Suprapubic skin (tissue), 4 donors: ENCODE measurements at places on chromosomes 11 and 22.

- no peaks in the 10 kb centered on the region for H3K4me1 ChIP-seq
- DNase-seq: no peak
- H3K27ac ChIP-seq: no peak overlapping the region
- no peak overlapping the region for H3K4me3 ChIP-seq
Measured at GRCh38 chr22:43838161-43838560, 24.2 kb downstream of the SULT4A1 start.

DNA sequence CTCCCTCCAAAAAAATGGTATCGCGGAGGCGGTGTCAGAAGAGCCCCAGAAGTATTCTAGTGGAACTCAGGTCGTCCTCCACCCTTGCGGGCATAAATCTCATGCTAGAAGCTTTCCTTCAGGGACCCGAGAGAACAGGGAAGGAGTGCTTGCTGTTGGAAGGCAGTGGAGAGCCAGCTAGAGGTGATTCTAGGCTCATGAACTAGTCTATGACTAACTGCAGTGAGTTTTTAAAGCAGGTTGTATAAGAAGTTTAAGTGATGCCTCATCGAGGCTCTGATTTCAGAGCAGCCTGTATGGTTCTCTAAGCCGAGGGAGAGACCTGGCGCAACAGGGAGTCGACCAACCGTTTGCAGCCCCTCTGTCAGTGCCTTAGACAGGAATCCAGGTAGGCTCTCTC is 85.7 kb downstream of the TBC1D22A start:
- DNase-seq: no peak
- no peak overlapping the region for H3K27ac ChIP-seq
- H3K36me3 ChIP-seq: peaks cover 17% of the 10 kb centered on the region
- peaks cover 26% of the 10 kb centered on the region for H3K4me1 ChIP-seq
- no peak overlapping the region for H3K4me3 ChIP-seq
- no peaks in the 10 kb centered on the region for H3K27me3 ChIP-seq

- H3K36me3 ChIP-seq: no peaks in the 10 kb centered on the region
- no peaks in the 10 kb centered on the region for H3K27me3 ChIP-seq
- no peak overlapping the region for H3K27ac ChIP-seq
- no peak for DNase-seq
- peaks cover 19% of the 10 kb centered on the region for H3K4me1 ChIP-seq
Measured at GRCh38 chr11:57069942-57070341, 81.2 kb downstream of the OR5AK2 start.

DNA sequence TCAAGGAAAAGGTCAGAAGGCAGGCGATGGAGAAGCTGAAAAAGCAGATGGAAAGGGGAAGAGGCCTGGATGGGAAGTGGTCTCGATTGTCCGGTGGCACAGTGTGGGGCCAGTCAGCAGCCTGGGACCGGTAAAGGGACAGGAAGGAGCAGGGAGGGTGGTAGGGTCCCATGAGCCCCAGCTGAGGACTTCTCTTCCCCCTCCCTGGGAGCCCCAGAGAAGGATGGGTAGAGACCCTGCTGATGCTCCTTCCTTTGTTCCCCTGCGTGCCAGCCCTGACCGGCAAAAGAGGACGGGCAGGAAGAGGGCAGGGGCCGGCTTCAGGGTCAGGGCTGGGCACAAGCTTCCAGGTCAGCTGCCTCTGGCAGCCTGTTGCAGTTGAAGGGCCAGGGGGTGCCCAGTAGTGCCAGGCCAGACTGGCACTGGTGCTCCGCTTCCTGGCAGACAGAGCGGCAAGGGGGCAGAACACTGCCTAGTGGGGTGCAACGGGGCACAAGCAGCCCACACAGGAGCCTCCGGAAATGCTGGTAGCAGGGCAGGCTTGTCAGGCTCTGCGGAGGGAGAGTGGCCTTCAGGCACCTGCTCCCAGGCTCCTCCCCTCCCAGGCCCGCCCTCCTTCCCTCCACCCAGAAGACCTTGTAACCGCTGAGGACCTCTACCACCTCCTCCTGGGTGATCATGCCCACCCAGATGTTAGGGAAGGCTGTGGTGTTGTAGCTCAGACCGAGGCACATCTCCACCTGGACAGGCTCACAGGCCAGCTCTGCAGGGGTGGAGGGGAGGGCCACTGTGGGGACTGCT is 739 bp upstream of the C1QTNF5 start:
- H3K4me1 ChIP-seq: peaks cover 45% of the 10 kb centered on the region
- H3K36me3 ChIP-seq: peaks cover 3% of the 10 kb centered on the region
- peak overlapping the region; percentile 89 for H3K27ac ChIP-seq
- DNase-seq: no peak
- H3K27me3 ChIP-seq: peaks cover 14% of the 10 kb centered on the region

DNA sequence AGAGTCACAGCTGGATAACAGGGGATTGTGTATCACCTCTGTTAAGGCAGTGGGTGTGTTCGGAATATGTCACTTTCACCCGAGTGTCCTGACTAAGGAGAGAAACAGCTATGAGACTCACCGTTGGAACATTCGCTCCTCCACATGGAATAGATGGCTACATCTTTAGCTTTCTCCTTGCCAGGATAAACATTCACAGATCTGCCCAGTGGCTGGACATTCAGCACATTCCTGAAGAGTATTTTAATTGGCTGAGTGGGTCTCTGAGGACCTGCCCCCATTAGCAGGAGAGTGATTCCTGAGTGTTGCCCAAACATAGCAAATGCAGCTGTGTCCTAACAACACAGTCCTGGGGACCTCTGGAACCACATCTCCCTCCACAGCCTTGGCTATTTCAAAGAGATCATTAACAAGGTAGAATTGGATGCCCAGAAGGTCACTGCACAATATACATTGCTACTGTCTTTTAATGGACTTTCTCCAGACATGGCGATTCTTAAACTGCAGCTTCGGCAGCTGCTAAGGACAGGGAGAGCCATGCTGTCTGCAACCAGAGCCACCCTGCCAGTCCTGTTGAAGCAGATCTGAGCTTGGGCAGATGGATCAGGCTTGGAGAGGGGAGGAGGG is 435.0 kb upstream of the CADM1 start:
- no peaks in the 10 kb centered on the region for H3K4me1 ChIP-seq
- H3K4me3 ChIP-seq: no peak overlapping the region
- H3K27me3 ChIP-seq: peaks cover 3% of the 10 kb centered on the region
- no peaks in the 10 kb centered on the region for H3K36me3 ChIP-seq
- DNase-seq: no peak

- H3K4me3 ChIP-seq: no peak overlapping the region
- H3K4me1 ChIP-seq: peaks cover 7% of the 10 kb centered on the region
- no peaks in the 10 kb centered on the region for H3K27me3 ChIP-seq
- no peaks in the 10 kb centered on the region for H3K36me3 ChIP-seq
- no peak for DNase-seq
- no peak overlapping the region for H3K27ac ChIP-seq
Measured at GRCh38 chr11:17004486-17005148, 9.6 kb downstream of the PLEKHA7 start.

GRCh38 chr11:130638624-130639023 is 190.2 kb downstream of the ADAMTS15 start:
- H3K4me3 ChIP-seq: no peak overlapping the region
- H3K27me3 ChIP-seq: no peaks in the 10 kb centered on the region
- no peaks in the 10 kb centered on the region for H3K36me3 ChIP-seq
- no peak for DNase-seq
- no peaks in the 10 kb centered on the region for H3K4me1 ChIP-seq

GRCh38 chr11:1241706-1242105 is 18.8 kb downstream of the MUC5B start:
- no peaks in the 10 kb centered on the region for H3K36me3 ChIP-seq

GRCh38 chr22:25497716-25498115 is 66.8 kb upstream of the GRK3 start:
- no peaks in the 10 kb centered on the region for H3K36me3 ChIP-seq
- no peak for DNase-seq
- no peaks in the 10 kb centered on the region for H3K4me1 ChIP-seq

GRCh38 chr11:64321533-64321932 is 3.6 kb downstream of the PRDX5 start:
- H3K36me3 ChIP-seq: peaks cover 25% of the 10 kb centered on the region
- peaks cover 60% of the 10 kb centered on the region for H3K4me1 ChIP-seq
- DNase-seq: no peak
- no peaks in the 10 kb centered on the region for H3K27me3 ChIP-seq
- no peak overlapping the region for H3K4me3 ChIP-seq

DNA sequence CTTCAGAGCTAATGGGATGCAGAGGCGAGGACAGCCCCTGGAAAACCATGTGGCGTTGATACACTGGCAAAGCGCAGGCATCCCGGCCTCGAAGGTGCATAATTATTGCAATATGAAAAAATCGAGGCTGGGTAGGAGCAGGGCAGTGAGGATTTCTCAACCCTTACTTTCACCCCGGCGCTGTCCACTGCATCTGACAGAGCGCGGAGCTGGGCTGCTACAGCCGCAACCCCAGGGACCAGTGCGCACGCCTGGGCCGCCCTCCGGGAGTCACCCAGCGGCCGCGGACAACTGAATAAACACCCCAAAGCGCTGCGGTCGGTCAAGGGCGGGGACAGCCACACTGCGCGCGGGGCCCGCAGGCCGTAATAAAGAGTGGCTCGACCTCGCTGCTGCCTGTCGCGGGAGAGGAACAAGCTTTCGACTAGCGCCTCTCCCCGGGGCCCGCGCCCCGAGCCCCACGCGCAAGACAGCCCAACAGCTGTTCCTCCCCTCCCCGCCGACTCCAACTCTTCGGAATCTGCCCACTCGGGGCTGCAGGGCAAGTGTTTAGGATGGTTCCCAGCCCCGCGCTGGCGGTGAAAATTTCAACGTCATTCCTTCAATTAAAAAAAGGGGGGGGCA is 3.6 kb upstream of the WT1 start:
- no peak overlapping the region for H3K4me3 ChIP-seq
- peaks cover 51% of the 10 kb centered on the region for H3K4me1 ChIP-seq
- H3K36me3 ChIP-seq: no peaks in the 10 kb centered on the region
- DNase-seq: no peak
- peaks cover 96% of the 10 kb centered on the region for H3K27me3 ChIP-seq
